ENCODE measurements at places on chromosomes 3 and 15.
A peak's percentile ranks its signal among the peaks of the same experiment; 100 is the strongest.

DNA sequence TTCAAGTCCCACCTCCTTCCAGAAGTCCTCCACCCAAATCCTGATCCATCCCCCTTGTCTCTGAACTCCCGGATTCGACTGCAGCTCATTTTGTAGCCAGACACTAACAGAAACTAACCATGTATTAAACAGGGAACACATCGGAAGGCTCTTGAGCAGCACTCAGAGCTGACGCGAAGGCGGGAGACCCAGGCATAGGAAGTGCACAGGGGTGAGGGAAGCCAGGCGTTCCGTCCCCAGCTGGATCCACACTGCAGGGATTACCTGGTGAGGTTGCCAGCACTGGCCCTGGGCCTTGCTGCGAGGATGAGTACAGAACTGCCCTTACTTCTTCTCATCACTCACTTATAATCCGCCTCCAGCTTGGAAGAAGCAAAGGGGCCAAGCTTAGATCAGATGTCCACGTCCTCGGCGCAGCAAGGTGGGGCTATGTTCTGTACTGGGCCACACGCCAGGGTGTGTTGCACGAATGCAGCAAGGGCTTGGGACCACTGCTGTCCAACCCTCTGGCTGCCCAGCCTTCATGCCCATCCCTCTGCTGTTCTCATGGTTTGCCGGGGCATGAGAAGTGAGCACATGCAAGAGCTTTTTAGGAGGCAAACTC lies 124.2 kb upstream of the SMAD3 start:
- DNase-seq: peak; percentile 44

GRCh38 chr3:38758557-38758956 lies 57.5 kb downstream of the SCN10A start:
- no peak for DNase-seq

DNA sequence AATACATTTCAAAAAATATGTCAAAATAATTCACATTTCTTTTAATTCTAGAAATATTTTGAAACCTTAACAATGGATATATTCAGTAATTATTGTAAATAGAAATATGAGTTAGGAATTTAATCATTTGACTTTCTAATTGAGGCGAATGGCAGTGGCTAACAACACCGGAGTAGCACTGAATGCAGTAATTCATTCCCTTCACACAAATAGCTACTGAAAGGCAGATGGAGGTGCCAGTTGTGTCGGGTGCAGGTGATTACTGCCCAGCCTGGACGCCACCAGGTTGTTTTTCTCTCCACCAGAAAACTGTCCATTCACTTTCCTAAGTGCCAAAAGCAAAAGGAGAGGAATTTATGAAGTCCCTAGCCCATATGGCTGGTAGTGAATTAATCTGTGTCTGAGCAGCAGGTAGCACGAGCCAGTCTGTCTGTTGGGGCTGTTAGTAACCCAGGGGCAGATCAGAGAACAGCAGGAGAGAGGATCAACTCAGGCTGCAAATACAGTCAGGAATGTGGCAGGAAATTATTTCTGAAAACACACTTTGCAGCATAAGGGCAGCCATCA lies 79.3 kb upstream of the GMNC start:
- DNase-seq: no peak

GRCh38 chr3:73563896-73564582 lies 60.7 kb downstream of the PDZRN3 start:
- no peak for DNase-seq

- DNase-seq: peak; percentile 22
Measured at GRCh38 chr3:13710251-13710650, 161.3 kb downstream of the FBLN2 start.

- DNase-seq: no peak
Measured at GRCh38 chr3:121800906-121801305, 34.0 kb downstream of the IQCB1 start.

DNA sequence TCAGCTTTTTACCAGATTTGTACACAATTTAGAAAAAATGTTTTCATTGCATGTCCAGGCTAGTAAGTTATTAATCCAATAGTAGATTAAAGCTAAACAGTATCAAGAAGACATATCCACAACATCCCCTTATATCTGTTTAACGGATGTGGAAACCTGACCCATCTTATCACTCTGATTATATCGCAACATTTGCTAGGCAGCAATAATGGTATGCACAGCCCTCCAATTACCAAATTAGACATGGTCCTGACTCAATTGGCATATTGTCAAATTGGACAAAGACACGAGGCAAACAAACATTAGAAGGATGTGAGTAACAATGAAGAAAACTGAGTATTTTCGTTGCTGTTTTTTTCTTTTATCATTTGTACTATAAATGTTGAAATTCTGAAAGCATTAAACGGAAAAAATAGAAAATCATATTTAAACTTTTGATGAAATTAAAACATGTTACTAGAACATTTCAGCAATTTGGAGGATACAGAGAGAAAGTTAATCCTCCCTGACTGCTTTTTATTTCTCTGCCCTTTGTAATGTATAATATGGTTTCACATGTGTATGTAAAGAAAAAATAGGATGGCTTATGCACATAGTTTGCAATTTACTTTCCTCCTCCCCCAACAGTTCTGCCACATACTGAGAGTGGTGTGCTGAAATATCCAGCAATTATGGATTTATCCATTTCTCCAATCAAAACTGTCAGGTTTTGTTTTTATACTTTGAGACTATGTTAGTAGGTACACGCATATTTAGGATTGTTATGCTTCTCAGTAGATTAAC lies 633.7 kb downstream of the ZIC1 start:
- DNase-seq: no peak

- DNase-seq: no peak
Measured at GRCh38 chr3:33663042-33663441, 55.0 kb downstream of the CLASP2 start.

DNA sequence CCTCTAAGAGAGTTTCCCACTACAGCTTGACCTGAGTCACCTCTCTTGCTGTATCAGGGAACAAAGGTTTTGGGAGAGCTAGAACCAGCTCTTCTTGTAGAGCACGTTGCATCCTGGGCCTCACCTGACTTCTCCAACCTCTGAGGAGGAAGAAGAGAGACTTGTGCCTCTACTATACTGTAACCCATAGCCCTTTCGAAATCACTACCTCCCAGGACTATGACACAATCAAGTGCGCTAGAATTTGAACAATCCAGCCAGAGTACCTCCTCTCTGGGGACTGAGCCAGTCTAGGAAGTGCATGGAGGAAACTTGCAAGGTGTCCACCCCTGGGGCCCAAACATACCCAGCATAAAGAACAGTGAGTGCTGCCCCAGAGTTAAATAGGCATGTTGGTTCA lies 192.8 kb upstream of the BHLHE40 start:
- no peak for DNase-seq

GRCh38 chr15:90114451-90114901 lies 12.2 kb upstream of the IDH2 start:
- no peak for DNase-seq

DNA sequence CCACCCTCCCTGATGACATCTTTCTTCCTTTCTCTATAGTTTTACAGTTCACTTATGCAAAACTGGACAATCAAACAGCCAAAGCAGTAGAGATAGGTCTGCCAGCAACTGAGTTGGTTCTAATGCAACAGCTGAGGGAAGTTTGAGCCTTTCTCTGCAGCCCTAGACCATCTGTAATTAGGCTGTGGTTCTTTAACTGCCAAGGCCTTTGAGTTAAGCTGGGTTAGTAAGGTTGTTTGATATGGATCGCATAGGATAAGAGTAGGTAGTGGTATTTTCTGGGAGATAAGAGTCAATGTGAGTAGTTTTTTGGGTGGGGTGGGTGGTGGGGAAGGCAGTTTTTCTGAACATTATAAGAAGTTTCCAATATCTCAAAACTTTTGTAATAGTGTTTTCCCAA lies 3.0 kb downstream of the RPL39L start:
- DNase-seq: no peak

DNA sequence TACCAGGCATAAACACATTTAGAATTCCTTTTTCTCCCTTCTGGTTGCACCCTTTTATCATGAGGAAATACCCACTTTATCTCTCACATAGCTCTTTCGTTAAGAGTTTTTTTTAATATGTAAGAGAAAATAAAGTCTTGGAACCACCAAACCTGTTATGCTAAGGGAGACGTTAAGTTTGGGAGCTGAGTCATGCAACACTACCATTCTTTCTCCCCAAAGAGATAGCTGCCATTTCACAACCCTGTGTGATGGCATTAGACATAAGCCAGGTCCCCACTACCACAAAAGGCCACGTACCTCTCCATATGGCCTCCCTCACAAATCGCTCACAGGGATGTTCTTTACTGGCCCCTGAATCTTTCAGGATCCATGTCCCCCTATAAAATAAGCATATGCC lies 7.6 kb upstream of the NIPA1 start:
- no peak for DNase-seq

DNA sequence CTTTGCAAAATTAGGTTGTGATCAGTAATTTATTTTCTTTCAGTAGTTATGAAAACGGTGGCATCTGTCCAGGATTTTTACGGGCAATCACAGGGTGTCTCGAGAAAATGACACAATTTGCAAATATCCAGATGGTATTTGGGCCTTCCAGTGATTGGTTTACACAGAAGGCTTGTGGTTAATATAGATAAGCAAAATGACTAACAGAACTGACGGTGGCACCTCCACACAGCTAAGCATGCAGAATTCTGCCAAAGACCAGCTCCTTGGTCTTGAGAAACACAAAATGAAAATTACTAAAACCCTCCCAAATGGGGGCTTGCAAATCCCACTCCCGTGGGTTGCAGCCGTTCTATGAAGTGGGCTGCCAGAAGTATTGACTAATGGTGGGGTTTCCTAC lies 5.5 kb downstream of the ARHGEF3 start:
- no peak for DNase-seq

GRCh38 chr15:38035701-38036100 lies 101.3 kb downstream of the TMCO5A start:
- DNase-seq: no peak

DNA sequence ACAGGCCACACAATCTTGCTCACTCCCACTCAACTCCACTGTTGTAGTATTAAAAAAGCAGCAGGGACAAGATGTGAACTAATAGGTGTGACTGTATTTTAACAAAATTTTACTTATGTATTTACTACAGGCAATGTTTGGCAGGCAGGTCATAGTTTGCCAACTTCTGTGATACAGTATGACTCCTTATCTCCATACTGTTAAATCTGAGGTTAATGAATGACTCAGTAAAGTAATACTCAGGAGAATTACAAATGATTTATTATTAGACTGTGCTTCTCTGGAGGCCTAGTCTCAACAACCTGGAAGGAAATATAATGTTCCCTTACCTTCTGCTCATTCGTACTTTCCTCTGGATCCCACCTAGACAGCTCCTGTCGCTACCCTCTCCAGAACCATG lies 258.6 kb upstream of the KCNMB2 start:
- no peak for DNase-seq

GRCh38 chr3:194031349-194031748 lies 104.6 kb upstream of the HES1 start:
- no peak for DNase-seq

DNA sequence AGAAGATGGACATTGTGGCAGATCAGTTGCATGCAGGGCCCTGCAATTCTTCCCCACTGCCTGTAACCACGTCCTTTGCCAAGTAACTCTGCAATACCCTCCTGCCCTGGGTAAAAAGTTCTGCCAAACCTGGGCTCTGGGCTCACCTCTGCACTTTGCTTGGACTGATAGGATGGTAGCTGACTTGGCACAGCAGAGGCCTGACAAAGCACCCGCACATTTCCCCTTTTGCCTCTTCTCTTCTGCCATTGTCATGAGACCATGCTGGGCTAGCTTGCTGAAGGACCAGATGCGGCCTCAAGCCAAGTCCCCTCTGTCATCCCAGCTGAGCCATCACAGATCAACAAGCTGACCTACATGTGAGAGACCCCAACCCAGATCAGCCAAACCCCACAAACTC lies 122.4 kb downstream of the SMAD6 start:
- DNase-seq: peak; percentile 38

DNA sequence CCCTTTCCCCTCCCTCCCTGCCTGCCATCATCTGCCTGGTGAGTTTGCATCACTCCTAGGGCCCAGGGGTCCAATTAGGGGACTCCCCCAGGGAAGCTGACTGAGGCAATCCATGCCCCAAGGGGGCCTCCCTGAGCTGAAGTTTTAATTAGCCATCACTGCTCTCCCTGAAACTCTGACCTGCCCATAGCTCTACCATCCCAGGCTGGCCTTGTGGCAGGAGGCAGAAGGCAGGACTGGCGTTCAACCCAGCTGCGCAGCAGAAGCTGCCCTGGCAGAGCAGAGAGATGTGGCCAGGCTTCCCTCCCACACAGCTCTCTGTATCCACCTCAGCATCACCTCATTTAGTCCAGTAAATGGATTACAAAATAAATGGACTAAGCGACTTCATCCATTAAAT lies 7.7 kb upstream of the C15orf39 start:
- DNase-seq: no peak

DNA sequence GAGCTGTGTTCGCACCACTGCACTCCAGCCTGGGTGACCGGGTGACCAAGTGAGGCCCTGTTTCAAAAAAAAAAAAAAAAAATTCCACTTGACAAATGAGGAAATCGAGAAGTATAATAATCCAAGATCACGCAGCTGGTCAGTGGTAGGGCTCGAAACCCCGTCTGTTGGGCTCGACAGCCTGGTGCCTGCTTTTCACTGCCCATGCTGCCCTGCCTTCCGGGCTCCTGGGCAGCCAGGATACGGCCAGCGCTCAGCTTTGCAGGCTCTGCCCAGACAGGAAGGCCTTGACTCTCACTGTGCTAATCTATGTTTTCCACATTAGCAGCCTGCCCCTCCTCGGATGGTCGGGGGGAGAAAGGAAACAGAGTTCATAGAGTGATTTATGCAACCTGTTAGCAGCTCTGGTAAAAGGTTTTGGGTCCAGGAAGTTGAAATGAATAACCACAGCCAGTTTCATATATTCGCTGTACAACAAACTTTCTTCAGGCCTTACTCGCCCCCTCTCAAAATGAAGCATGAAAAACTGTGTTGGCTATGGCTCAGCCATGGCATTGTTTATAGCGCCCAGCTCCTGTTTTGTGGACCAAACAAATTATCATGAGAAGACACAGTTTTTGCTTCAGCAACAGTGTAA lies 108.8 kb downstream of the XXYLT1 start:
- DNase-seq: no peak

- peak; percentile 43 for DNase-seq
Measured at GRCh38 chr3:39114456-39114855, 7.0 kb downstream of the TTC21A start.

GRCh38 chr3:20576228-20576627 lies 390.2 kb upstream of the SGO1 start:
- DNase-seq: no peak

DNA sequence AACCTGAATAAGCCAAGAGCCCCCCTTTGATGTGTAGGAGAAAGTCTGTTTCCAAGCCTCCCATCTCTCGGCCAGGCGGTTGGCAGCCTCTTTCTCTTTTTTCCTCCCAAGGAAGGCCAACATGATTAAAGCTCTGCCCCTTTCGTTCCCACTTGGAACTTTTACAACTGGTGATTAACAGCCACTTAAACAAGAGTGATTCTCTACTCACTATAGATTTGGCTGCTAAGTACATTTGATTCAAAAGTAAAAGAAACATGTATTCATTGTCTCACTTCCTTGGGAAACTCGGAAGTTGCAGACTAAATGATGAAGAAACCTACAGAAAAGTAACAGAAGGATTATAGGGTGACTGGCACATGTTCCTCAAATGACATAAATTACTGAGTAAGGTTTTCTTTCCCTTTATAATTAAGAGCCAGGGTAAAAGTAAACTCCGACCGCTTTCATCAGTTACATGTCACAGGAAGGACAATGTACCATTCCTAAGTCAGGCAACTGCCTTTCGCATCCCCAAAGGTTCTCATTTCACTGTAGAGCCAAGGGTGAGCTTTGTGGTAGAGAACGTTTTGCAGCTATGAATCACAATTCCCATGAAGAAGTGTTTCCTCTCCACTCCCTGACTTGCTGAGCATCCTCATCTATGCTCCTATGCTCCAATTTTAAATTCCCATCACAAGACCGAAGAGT lies 72.7 kb downstream of the MB21D2 start:
- DNase-seq: no peak

- no peak for DNase-seq
Measured at GRCh38 chr3:133362539-133362938, 37.3 kb upstream of the BFSP2 start.
